Endothelial cell (in vitro differentiated cells): ENCODE measurements at places on chromosomes 11 and 22.

- DNase-seq: no peak
Observed at GRCh38 chr22:43510281-43511070, 98.7 kb downstream of the MPPED1 start.

- DNase-seq: no peak
Observed at GRCh38 chr11:112751329-112751728, 209.9 kb upstream of the NCAM1 start.

DNA sequence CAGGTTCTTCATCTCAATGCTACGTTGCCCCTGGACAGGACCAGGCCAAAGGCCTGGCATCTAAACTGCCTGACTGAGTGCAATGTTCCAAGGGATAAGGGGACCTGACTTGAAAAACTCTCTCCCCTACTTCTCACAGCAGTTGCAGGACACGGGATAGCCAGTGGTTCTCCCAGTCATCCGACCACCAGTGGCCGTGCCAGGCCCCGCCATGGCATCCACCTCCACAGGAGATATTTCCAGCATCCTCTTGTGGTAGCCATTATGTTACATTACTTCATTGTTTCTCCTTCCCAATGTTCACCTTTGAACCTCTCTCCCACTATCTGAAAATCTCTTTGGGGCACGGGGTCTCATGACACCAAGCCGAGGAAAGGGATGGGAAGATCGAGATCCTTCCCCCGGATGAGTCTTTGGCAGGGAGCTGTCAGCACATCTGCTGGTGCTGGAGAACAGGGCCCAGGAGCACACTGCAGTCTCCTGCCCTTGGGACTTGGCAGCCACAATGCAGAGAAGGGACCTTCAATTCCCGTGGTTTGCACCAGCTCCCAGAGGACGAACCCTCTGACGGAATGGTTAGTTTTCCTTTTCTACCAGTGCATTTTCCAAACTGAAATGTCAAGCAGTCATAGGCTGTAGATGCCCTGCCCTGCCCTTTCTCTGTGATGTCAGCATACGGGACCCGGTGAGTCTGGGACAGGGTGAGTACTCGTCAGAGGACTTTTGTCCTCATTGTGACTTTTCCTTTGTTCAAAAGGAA is 121.2 kb downstream of the ETS1 start:
- DNase-seq: no peak

GRCh38 chr11:110261195-110262071 is 35.0 kb downstream of the RDX start:
- DNase-seq: no peak

- no peak for DNase-seq
Observed at GRCh38 chr11:72179049-72179803, 12.7 kb upstream of the FOLR1 start.
